Retina (tissue), 1 donor: ENCODE measurements at places on chromosomes 12 and 14.

- no peak for DNase-seq
These were observed 373.1 kb downstream of the SOX5 start for GRCh38 chr12:23576372-23576771.

DNA sequence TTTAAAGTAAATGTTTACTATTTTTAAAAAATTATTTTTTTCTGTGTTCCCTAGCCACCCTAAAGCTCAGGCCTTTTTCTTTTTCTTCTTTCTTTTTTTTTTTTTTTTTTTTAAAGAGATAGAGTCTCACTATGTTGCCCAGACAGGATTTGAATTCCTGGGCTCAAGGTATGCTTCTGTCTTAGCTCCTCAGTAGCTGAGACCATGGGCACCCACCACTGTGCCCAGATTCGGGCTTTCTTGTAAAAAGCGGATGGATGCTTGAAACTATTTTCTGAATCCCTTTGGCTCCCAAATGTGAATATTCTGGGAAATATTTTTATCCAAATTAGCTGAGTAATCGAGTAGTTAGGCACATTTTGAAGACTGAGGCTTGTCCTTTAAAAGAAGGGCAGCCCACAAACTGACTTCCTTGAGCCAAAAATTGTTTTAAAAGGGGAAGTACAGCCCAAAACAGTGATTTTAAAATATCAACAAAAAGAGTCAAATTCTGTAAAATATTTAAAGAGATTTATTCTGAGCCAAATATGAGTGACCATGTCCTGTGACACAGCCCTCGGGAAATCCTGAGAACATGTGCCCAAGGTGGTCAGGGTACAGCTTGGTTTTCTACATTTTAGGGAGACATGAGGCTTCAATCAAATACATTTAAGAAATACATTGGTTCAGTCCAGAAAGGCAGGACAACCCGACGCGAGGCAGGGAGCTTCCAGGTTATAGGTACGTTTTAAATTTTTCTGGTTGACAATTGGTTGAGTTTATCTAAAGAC, 28.8 kb upstream of the HIGD1C start:
- DNase-seq: no peak

DNA sequence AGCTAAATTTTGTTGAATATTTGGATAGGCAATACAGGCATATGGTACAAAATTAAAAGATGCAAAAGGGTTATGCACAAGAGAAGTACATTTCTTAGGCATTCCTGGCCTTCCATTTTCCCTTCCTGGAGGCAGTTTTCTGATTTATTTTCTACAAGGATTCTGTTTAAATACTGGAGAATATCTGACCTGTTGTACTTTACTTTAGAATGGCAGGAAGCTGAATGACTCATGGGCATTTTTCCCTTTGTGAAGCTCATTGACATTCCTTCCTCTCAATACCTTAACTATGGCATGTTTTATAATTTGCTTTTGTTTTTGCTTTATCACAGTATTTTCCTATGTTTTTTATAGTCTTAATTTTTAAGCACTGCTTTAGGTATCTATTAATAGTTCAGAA, 62.7 kb downstream of the RCOR1 start:
- DNase-seq: no peak

- no peak for DNase-seq
These were observed 2.5 kb downstream of the CDCA4 start for GRCh38 chr14:105018414-105018813.

DNA sequence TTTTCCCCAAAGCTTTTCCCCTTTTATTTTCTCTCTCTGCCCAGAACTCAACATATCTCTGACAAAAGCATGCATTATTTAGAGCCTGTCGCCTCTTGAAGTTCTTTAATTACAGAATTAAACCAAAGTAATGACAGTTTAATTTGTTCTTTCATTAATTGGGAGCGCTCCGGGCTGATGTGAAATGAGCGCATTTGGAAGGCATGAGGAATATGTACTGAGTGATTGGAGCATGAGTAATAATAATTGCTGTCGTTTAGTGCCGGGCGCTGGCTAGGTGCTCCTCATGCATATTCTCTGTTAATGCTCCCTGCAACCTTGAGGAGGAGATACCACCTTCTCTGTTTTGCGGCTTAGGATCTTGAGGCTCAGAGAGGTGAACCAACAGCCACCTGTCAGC, 120.5 kb downstream of the SLC25A47 start:
- no peak for DNase-seq

DNA sequence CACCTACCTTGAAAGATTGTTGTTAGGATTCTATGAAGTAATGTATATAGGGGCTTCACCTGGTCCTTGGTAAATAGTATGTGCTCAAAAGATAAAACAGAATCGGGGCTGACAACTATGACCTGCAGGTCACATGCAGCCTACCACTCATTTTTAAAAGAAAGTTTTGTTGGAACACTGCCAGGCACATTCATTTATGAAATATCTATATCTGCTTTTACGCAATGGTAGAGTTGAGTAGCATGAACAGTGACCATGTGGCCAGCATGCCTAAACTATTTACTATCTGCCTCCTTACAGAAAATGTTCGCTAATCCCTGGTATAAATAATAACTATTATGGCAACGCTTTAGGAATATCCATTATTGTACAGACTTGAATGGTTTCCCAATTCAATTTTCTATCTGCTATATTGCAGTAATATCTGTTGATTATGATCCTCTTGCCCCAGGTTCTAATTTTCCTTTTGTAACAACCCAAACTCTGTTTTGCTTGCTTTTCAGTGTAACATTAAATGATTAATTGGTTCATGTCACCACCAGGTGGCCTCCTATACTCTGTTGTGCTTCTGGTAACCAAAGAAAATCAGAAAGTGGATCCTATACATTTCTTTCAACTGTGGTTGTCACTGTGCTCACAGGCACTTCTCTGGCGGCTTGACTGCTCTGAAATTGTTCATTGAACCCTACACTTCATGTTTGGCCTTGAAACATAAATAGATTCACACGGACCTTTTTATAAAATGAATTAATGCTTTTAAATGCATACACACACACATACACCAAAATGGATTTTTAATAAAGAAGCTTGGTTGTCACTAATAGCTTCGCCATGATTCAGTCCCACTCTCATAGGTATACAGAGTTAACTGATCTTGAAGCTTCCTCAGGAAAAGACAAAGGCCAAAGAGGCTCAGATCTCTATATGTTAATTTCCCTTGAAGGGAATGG, 227.7 kb upstream of the NPAS3 start:
- DNase-seq: peak; percentile 58
